Gastroesophageal sphincter (tissue), 4 donors: ENCODE measurements at places on chromosomes 12 and 14. TPM values are rescaled to one million over a fixed set of nuclear protein-coding genes. Genes with fewer than 3 reads are reported as not detected.

- H3K4me3 ChIP-seq: no peak overlapping the region
- no peaks in the 10 kb centered on the region for H3K36me3 ChIP-seq
- no peaks in the 10 kb centered on the region for H3K27me3 ChIP-seq
- peak; percentile 71 for ATAC-seq
- H3K27ac ChIP-seq: no peak overlapping the region
These were observed 43.3 kb downstream of the GALNT8 start for GRCh38 chr12:4763549-4763948.

DNA sequence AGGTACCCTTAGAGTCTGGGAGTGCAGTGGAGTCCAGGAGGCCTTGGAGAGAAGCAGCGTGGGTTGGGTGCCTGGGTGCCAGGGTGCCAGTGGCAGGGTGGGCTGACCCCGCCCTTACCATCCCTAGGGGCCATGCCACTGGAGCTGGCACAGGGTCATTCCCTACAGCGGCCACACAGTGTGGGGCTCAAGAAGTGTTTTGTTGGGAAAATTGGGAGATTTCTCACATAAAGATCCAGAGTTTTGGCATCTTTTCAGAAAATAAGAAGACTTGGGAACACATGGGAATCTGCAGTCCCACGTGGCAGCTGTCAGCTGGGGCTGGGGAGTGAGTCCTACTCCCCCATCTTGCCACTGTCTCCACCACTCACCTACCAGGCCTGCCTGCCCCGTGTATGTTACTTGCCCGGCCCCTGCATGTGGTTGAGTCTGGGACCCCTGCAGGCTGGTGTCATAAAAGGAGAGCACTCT lies 4.2 kb downstream of the VASH1 start:
- H3K36me3 ChIP-seq: no peaks in the 10 kb centered on the region
- no peak overlapping the region for H3K27ac ChIP-seq
- H3K27me3 ChIP-seq: no peaks in the 10 kb centered on the region
- no peak overlapping the region for H3K4me3 ChIP-seq

The GYS2 gene
- not detected for total RNA-seq

The INHBE gene
- total RNA-seq: not detected

The HPD gene
- total RNA-seq: not detected

DNA sequence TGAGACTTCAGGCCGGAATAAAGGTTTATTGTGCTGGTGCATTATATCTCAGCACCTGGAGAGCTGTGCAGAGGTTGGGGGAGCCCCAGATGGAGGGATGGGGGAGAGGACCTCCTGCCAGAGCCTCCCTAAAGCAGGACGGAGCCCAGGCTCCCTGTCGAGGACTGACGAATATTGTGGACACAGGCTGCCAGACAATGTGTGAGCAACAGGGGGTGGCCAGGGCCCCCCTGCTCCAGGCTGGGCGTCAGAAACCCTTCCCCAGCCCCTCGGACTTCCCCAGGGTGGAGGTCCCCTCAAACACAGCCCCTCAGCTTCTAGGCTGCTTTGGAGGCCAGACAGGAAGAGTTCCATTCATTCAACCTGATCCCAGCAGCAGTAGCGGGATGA lies 8.0 kb downstream of the TMEM119 start:
- H3K4me1 ChIP-seq: no peaks in the 10 kb centered on the region
- H3K27me3 ChIP-seq: peaks cover 14% of the 10 kb centered on the region
- H3K36me3 ChIP-seq: no peaks in the 10 kb centered on the region
- no peak for ATAC-seq
- H3K4me3 ChIP-seq: no peak overlapping the region
- no peak overlapping the region for H3K27ac ChIP-seq

- H3K4me3 ChIP-seq: no peak overlapping the region
- H3K36me3 ChIP-seq: no peaks in the 10 kb centered on the region
- ATAC-seq: no peak
- no peaks in the 10 kb centered on the region for H3K4me1 ChIP-seq
- no peak overlapping the region for H3K27ac ChIP-seq
These were observed 244.2 kb downstream of the GPHN start for GRCh38 chr14:66752109-66752508.

GRCh38 chr12:76256904-76257303 lies 91.3 kb downstream of the BBS10 start:
- peaks cover 33% of the 10 kb centered on the region for H3K4me1 ChIP-seq
- H3K4me3 ChIP-seq: no peak overlapping the region
- no peaks in the 10 kb centered on the region for H3K27me3 ChIP-seq
- H3K27ac ChIP-seq: no peak overlapping the region
- no peaks in the 10 kb centered on the region for H3K36me3 ChIP-seq

GRCh38 chr14:76467711-76468155 lies 91.8 kb downstream of the ESRRB start:
- H3K36me3 ChIP-seq: no peaks in the 10 kb centered on the region
- H3K4me1 ChIP-seq: no peaks in the 10 kb centered on the region
- no peaks in the 10 kb centered on the region for H3K27me3 ChIP-seq
- no peak for ATAC-seq
- H3K27ac ChIP-seq: no peak overlapping the region
- H3K4me3 ChIP-seq: no peak overlapping the region

The FAM222A gene
- total RNA-seq: 3.7 TPM

DNA sequence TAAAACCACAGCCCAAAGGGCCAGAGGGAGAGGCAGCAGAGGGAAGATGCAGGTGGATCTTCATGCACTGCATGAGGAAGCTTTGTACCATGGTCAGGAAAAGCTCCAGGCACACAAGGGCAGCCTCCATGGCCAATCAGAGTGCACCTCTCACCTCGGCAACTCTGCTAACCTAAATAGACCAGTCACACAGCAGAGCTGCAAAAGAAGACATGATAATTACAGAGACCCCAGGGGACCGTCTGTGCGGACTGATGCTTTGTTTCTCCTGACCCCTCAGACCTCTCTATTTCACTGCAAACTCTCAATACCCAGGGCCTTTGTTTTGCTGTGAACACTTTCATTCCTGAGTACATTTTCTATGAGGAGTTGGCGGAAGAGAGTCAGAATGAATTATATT lies 10.7 kb upstream of the TCL1B start:
- ATAC-seq: no peak
- H3K27ac ChIP-seq: no peak overlapping the region
- peaks cover 32% of the 10 kb centered on the region for H3K27me3 ChIP-seq
- no peaks in the 10 kb centered on the region for H3K4me1 ChIP-seq
- H3K36me3 ChIP-seq: no peaks in the 10 kb centered on the region
- no peak overlapping the region for H3K4me3 ChIP-seq

DNA sequence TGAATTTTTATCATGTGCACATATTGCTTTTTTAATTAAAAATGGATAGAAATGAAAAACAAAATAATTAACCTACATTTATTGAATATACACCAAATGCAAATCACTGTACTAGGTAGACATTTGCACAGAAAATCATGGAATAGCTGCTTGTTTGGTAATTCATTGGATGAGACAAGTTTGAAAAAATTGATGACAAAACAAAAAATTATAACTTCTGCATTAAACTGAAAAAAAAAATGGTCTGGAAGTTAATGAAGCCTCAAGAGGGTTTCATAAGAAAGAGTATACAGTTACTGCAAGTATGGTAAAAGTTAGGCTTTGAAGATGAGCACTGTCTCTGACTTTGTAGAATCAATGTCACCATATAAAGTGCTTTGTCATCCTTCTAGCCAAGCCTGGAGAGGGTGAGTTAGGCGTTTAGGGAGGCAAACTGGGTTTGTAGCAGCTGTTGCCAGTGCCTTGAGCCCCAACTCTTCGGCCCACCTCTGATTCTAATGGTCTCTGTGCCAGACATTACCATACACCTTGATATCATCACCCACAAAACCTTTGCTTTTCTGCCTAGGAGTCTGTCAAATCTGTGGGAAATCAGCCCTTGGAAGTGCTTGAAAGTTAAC lies 291.1 kb upstream of the CLEC14A start:
- no peak overlapping the region for H3K27ac ChIP-seq
- no peaks in the 10 kb centered on the region for H3K4me1 ChIP-seq
- H3K27me3 ChIP-seq: no peaks in the 10 kb centered on the region
- ATAC-seq: no peak
- no peaks in the 10 kb centered on the region for H3K36me3 ChIP-seq

The CACNA2D4 gene
- total RNA-seq: 1.4 TPM

DNA sequence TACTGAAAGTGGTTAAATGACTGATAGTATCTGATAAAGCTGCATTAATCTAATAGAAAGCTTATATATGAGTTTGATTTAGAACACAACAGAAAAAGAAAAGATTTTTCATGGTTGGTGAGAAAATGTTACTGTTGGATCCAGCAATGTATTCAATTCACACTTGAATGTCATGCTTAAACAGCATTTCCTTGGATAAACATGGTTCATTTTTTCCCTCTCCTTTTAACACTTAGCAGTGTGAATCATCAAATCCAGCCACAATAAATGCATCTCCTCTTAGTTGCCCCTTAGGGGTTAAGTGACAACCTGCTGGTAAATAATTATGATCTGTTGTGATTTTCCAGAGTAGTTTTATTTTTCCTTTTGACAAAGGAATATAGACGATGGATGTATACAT lies 74.9 kb upstream of the GRIP1 start:
- H3K27me3 ChIP-seq: no peaks in the 10 kb centered on the region
- no peak for ATAC-seq
- H3K4me1 ChIP-seq: no peaks in the 10 kb centered on the region

GRCh38 chr14:76940021-76940760 lies 88.3 kb downstream of the IRF2BPL start:
- no peak for ATAC-seq
- peaks cover 40% of the 10 kb centered on the region for H3K4me1 ChIP-seq
- no peaks in the 10 kb centered on the region for H3K36me3 ChIP-seq
- no peak overlapping the region for H3K4me3 ChIP-seq

DNA sequence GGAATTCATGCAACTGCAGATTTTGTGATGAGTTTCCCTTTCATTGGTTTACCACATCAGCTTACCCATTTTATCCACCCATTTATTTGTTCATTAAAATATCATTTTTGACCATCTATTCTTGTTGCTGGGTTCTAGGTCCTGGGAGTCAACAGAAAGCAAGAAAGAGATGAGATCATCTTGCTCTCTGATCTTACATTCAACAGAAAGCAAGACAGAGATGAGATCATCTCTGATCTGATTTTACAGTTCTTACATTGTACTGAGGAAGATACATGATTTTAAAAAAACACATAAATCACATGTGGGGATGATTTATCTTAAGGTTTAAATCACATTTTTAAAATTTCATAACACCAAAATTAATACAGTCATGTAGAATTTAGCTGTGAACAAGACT lies 2.3 kb downstream of the TAS2R46 start:
- H3K27me3 ChIP-seq: no peaks in the 10 kb centered on the region
- no peaks in the 10 kb centered on the region for H3K4me1 ChIP-seq
- no peak overlapping the region for H3K27ac ChIP-seq

DNA sequence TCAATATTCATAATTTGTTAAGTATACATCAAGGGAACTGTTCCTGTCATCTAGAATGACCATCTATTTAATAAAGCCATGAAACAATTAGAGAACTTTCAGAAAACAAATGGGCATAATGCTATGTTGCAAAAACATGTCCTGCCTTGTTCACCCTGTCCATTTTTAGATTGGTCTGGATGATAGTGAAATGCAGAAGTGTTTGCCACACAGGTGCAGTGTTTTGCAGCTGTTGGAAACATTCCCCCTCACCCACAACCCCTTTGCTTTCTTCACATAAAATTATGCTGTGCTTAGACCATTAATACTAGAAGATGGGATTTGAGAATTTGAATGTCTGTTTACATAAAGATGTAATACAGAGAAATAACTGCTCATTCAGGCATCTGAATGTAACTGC lies 36.5 kb downstream of the LEMD3 start:
- no peaks in the 10 kb centered on the region for H3K27me3 ChIP-seq
- H3K4me1 ChIP-seq: peaks cover 46% of the 10 kb centered on the region
- H3K27ac ChIP-seq: no peak overlapping the region
- no peaks in the 10 kb centered on the region for H3K36me3 ChIP-seq
- no peak for ATAC-seq
